ENCODE measurements at places on chromosomes 6 and 20.

DNA sequence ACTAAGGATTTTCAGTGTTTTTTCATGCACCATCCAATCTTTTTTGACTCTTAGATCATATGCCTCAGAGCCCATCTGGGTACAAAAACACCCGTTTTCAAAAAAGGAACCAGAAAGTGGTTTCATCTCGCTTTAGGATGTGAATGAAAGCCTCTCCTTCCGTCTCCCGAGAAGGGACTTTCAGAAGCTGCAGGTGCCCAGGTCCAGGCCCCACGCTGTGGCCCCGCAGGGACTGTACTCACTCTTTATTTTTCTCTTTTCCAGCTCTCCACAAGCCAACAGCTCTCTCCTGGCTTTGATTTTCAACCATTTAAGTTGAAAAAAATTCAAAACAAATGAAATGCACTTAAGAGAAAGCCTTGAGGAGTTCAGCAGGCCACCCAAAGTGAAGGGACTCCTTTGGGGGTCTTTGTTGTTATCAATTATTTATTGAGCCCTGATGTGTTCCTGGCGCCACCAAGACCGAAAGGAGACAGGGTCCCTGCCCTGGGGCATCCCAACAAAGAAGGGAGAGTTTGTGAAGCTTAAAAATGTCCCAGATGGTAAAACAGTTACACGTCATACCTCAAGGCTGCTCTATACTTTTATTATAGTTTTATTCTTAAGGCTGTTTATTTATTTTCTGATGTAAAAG, 467.3 kb downstream of the PREX1 start:
- DNase-seq: peak; percentile 28

DNA sequence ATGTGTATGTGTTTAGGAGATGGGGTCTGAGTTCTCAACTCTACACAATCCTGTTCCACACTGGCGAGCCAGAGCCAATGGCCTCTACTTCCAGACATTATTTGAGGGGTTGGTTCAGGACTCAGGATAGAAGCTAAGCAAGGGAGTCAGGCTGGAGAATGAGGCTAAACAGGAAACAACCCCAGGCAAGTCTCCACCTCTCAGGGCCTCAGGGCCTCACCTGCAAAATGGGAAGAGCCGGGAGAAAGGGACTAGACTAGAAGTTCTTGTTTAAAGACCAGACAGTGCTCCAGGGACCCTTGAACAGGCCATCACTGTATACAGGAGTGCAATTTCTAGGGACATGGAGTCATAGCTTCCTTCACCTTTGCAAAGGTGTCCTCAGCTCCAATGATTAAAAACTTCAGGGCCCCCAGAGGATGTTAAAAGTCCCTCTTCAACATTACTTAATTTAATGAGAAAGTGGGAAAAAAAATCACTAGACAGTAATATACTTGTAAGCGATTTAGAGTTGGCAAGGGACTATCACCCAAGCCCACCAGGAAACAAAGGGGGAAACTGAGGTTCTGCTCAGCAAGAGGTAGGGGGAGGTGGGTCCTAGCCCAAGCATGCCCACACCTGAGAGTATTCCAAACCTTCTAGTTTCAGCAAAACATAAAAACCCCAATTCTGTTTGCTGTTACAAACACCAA, 41.7 kb downstream of the ZMYND8 start:
- DNase-seq: no peak

GRCh38 chr6:3009930-3010329, 10.2 kb downstream of the NQO2 start:
- DNase-seq: no peak

- no peak for DNase-seq
Measured at GRCh38 chr20:23415959-23416583, 5.2 kb downstream of the NAPB start.

DNA sequence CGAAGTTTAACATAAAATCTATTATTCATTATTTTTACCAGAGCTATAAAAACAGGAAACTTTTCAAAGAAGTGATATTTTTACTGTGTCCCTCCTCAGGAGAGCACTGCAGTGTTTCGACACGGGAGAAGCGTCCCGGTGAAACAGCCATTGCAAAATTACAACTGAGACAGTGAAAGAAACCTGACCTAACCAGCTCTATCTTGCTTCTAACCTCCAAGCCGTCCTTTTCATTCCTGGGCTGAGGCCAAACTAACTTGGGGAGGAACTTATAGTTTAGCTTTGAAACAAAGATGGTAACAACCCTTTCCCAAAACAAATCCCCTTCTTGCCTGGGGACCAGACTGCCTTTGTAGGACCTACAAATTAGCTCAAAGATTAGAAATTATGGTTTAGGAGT, 79.2 kb downstream of the WDR27 start:
- DNase-seq: no peak

- DNase-seq: no peak
Measured at GRCh38 chr6:137254966-137255365, 35.8 kb upstream of the IFNGR1 start.

DNA sequence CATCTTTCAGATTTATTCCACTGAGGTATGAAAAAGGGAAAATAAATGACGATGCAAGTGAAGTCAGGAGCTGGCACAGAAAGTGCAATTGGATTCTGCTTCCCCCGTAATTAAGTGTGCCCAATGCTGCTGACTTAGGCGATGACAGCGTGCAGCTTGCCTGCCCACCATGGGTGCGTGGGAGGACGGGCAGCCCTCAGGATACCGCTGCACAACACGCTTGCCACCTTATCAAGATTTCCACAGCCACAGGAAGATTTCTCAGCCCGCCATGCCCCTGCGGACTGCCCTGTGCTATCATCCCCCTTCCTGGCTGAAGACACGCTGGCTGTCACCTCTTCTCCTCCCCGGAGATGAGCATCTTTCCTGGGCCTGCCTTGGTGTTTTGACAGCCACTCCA, 103.3 kb upstream of the BACH2 start:
- no peak for DNase-seq

Measured in SK-N-MC (cell line).